Umbilical cord (tissue), 2 donors: ENCODE measurements at places on chromosomes 1 and 21.

- no peak for DNase-seq
These were observed 2.0 kb downstream of the FCRL6 start for GRCh38 chr1:159803956-159804689.

- DNase-seq, result peak; percentile 73
These were observed 744 bp upstream of the DDX20 start for GRCh38 chr1:111754984-111755330.

- no peak for DNase-seq
These were observed 49.0 kb upstream of the NADK start for GRCh38 chr1:1827089-1827848.

- peak; percentile 46 for DNase-seq
These were observed 56.6 kb downstream of the PCNX2 start for GRCh38 chr1:233238884-233239431.

- no peak for DNase-seq
These were observed 47.1 kb downstream of the TESK2 start for GRCh38 chr1:45443580-45444446.

GRCh38 chr1:245690156-245690690 lies 535.4 kb downstream of the KIF26B start:
- no peak for DNase-seq
